ENCODE measurements at places on chromosomes 4 and X.

DNA sequence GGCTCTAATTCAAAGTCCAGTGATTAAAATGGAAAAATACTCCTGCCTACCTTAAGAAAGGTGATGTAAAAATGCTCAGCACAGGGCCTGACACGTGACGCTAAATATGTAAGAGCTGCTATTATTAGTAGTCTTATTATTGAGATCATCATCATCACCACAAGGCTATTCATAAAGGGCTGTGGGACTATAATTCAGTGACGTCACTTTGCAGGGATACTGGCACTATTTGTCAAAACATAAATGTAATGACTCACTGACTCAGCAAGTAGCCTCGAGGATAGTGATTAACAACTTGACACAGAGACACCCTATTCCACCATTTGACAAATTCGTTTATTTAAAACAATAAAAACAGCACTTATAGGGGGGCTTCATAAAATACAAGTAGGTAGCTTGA is 258.9 kb downstream of the SPANXN1 start:
- H3K4me3 ChIP-seq: no peak overlapping the region
- no peaks in the 10 kb centered on the region for H3K27me3 ChIP-seq
- no peak overlapping the region for H3K27ac ChIP-seq
- H3K36me3 ChIP-seq: no peaks in the 10 kb centered on the region
- DNase-seq: no peak
- H3K4me1 ChIP-seq: no peaks in the 10 kb centered on the region

DNA sequence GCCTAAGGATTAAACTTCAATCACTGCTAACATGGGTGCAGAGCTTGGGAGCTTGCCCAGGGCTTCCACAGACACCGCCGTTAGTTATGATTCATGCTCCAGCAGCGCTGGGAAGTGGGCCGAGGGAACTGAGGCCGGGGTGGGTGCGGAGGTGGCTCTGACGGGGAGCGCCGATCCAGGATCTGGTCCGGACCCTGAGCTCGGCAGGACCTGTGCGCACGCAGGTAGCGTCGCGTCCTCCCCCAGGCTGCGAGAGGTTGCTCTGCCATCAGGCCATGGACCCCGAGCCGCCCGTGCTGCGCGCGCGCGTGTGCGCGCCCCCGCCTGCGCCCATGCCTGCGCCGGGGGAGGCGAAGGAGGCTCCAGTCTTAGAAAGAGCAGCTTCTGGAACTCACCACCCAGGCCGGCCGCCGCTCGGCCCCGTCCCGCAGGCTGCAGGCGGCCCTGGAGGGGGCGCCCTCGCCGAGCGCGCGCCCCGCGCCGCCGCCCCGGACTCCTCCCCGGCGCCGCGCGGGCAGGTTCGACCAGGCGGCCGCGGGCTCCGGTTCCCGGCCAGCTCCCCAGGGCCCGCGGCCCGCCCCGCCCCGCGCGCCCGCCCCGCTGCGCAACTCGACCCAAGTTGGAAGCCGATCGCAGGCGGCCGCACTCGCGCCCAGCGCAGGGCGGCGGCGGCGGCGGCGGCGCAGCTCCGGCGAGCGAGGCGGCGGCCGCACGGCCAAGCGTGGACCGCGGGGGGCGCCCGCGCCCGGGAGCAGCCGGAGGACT is 732 bp upstream of the ADRA2C start:
- H3K27me3 ChIP-seq: peaks cover 23% of the 10 kb centered on the region
- H3K4me3 ChIP-seq: no peak overlapping the region
- peaks cover 2% of the 10 kb centered on the region for H3K36me3 ChIP-seq
- peak; percentile 43 for DNase-seq
- no peak overlapping the region for H3K27ac ChIP-seq

DNA sequence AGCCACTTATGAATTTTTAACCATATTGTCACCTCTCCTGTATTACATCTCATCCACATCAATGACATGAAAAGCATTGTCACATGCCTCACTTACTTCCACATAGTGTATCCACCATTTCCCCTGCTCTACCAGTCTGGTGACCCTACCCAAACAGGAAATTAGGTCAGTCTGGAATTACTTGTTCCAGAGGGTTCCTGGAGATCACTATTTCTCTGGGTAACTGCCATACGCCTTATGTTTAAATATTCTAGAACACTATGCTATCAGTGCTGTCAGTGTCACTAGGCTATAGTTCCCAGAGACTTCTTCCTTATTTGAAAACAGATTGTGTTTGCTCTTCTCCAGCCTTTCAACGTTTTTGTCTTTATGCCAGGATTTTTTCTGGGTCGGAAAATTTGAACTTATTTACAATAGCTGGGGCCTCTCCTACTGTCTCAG is 15.0 kb downstream of the SRPX2 start:
- H3K27ac ChIP-seq: no peak overlapping the region
- no peaks in the 10 kb centered on the region for H3K36me3 ChIP-seq
- H3K27me3 ChIP-seq: no peaks in the 10 kb centered on the region
- no peak for DNase-seq
- H3K4me1 ChIP-seq: no peaks in the 10 kb centered on the region

GRCh38 chr4:155800685-155801343 is 42.0 kb downstream of the GUCY1B1 start:
- DNase-seq: no peak
- peaks cover 3% of the 10 kb centered on the region for H3K27me3 ChIP-seq
- no peak overlapping the region for H3K27ac ChIP-seq
- no peaks in the 10 kb centered on the region for H3K36me3 ChIP-seq
- H3K4me1 ChIP-seq: peaks cover 1% of the 10 kb centered on the region

GRCh38 chr4:131309628-131310027 is 1839.5 kb upstream of the PCDH10 start:
- H3K4me3 ChIP-seq: no peak overlapping the region
- no peak overlapping the region for H3K27ac ChIP-seq
- no peaks in the 10 kb centered on the region for H3K27me3 ChIP-seq
- H3K36me3 ChIP-seq: no peaks in the 10 kb centered on the region

DNA sequence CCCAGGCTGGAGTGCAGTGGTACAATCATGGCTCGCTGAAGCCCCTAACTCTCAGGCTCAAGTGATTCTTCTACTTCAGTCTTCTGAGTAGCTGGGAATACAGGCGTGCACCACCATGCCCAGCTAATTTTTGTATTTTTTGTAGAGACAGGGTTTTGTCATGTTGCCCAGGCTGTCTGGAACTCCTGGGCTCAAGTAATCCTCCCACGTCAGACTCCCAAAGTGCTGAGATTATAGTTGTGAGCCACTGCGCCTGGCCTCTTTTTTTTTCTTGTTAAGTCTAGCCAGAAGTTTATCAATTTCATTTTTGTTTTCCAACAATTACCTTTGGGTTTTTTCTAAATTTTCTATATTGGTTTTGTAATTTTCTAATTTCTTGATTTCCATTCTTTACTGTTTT is 100.6 kb downstream of the GC start:
- no peaks in the 10 kb centered on the region for H3K36me3 ChIP-seq
- no peak for DNase-seq

GRCh38 chr4:149145803-149146202 is 669.8 kb downstream of the IQCM start:
- H3K36me3 ChIP-seq: no peaks in the 10 kb centered on the region
- no peaks in the 10 kb centered on the region for H3K4me1 ChIP-seq
- DNase-seq: no peak
- H3K27ac ChIP-seq: no peak overlapping the region

DNA sequence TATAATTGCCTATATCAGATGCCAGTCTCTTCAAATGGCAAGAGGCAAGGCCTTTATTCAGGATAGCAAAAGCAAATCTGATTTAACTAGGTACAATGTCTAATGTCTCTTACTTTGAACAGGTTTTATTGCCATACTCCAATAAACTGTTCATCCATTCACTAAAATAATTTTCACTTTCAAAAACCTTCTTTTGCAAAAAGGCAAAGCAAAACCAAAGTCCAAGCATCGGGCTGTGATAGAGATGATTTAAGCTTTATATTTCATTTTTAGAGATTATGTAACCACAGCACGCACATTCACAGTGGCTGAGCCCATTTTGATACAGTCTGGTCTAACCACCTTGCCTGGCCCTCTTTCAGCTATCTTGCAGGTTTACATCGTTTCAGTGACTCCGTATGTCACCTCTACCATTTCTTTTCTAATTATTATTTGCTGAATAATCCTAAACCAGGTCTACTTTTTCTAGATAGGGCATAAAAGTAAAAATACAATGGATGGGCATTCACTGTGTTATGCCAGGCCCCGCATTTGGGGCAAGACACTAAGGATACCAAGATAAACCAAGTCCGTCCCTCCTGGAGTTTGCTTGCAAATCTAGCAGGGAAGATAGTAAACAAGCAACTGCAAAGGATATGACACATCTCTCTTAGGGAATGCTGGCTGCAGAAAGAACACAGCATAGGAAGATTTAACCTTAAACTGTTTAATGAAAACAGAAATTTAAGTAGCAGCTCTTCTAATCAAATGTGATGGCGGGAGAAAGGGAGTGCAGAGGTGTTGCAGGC is 1.8 kb downstream of the CASP3 start:
- peaks cover 28% of the 10 kb centered on the region for H3K36me3 ChIP-seq
- H3K27ac ChIP-seq: peak overlapping the region; percentile 96
- H3K4me3 ChIP-seq: peak overlapping the region; percentile 98
- H3K27me3 ChIP-seq: no peaks in the 10 kb centered on the region

GRCh38 chr4:114636192-114636935 is 37.8 kb downstream of the UGT8 start:
- no peak for DNase-seq
- no peaks in the 10 kb centered on the region for H3K4me1 ChIP-seq
- H3K27ac ChIP-seq: no peak overlapping the region
- H3K4me3 ChIP-seq: no peak overlapping the region
- no peaks in the 10 kb centered on the region for H3K36me3 ChIP-seq

Data from activated naive CD8-positive, alpha-beta T cell treated with anti-CD3 and anti-CD28 coated beads, Interleukin-2, amount 10 ng/mL, durations not matched to agents 7 days and 5 days (primary cell).